ENCODE measurements at places on chromosomes 11 and 22.

- no peak for DNase-seq
Measured at GRCh38 chr11:33258631-33259205, 1.5 kb downstream of the HIPK3 start.

- no peak for DNase-seq
Measured at GRCh38 chr11:24515632-24516031, 18.8 kb downstream of the LUZP2 start.

DNA sequence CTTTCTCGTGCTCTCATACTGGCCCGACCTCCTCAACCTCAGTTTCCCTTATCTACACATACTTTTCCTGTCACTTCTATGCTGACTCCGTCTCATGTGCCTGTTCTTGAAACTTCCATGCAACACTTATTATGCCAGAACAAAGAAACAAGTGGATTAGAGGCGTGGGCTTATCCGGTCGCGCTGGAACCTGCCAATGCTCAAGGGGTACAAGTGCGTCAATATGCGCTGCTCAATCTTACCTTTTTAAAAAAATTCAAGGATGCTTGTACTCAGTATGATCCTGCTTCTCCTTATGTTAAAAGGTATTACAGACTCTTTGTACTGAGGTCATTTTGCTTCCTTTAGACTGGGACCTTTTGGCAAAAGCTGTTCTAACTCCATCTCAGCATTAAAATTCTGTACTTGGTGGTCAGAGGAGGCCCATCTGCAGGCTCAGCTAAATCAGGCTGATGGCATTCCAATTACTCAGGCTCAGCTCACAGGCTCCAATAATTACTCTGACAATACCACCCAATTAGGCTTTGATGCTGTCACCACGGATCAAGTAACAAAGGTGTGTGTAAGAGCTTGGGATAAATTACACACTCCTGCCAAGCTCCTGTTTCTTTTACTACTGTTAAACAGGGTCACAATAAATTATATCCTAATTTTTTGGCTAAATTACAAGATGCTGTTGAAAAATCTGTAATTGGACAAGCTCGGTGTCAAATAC lies 26.3 kb upstream of the ALDH3B2 start:
- no peak for DNase-seq

- no peak for DNase-seq
Measured at GRCh38 chr11:64796757-64797541, 6.1 kb downstream of the MAP4K2 start.

- no peak for DNase-seq
Measured at GRCh38 chr11:1225386-1226225, 2.7 kb downstream of the MUC5B start.

DNA sequence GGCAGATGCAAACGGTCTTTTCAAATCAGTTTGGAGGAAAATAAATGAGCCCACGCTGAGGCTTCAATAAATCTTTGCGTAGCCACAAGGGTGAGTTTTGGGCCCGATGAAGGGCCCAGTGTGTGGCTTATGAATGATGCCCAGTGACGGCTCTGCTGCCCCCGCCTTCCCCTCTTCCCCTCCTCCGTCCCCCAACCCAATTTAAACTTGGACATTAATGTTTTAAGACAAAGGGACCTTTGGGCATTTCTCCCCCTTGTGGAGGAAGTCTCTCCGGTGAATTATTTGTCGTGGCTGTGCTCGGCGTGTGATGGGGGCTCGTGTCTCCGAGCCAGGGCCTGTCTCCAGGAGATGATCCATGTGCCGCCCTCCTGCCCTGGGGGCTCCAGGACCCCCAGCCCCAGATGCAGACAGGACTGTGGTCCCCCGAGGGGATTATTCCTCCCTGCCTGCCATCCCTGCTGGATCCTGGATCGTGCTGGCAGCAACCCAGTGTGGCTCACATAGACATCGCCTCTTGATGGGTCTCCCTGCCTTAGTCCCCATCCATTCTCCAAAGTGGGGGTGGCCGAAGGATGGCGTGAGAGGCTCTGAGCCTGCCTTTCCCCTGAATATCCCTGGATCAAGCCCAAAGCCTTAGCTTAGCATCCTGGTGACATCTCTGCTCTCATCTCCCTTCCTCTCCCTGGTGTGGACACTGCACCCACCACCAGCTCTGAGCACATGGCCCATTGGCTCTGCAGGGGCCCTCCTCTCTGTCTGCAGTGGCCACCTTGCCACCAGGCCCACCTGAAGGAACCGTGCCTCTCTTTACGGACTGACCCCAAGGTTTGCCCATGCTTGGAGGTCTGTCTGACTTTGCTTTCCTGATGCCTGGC lies 56.4 kb downstream of the SMIM38 start:
- peak; percentile 5 for DNase-seq

DNA sequence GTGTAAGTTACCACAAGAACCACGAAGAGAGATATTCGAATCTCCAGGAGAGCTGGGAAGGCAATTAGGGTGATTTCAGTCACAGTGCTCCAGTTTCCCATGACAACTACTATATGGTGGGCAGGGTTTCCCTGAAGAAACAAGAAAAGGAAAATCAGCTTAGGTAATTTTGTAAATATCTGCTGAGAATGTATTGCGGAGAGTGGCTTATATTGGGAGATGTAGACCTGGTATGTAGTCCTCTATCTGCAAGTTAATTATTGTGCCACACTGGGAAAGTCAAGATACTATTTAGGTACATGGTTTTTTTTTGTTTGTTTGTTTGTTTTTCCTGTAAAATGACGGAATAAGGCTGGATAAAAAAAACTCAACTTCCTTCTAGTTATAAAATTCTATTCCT lies at the start of gene OR6M1:
TSS of gene OR6M1 (minus strand) at position 101 of the 400 bp plus-strand sequence. CDS start at position 101, 0 bp downstream.
- no peak for DNase-seq

DNA sequence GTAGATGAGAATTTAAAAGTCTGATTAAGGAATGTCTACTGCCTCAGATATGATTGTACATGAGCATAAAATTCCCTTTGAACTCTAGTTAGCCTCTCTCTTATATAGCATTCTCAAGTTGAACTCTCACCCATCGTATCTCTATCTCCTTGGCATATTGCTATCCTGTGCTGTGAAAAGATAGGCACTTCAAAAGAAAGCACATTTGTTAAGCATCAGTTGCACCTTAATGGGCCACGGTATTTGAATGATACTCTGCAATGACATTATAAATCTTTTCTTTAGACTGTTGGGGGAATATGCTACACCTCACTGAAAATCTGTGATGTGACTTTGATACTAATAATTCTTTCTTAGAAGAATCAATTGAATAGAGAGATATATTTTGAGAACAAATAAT lies 570.7 kb downstream of the JRKL start:
- no peak for DNase-seq

DNA sequence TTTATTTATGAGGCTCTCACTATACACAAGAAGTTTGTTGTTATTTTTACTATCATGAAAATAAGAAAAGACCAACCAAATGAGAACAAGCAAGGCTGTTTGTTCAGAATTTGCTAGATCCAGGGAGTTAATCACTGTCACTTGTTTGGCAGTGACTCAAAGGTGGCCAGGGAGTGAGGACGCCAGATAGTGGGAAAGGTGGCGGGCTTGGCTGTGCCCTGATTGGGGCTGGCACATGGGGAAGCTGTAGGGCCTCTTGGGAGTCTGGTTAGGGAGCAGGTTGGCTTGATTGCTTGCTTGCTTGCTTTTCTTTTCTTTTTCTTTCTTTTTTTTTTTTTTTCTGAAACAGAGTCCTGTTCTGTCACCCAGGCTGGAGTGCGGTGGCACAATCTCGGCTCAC lies 53.1 kb upstream of the SLC22A12 start:
- no peak for DNase-seq

GRCh38 chr11:19284881-19285280 lies 44.1 kb upstream of the E2F8 start:
- no peak for DNase-seq

DNA sequence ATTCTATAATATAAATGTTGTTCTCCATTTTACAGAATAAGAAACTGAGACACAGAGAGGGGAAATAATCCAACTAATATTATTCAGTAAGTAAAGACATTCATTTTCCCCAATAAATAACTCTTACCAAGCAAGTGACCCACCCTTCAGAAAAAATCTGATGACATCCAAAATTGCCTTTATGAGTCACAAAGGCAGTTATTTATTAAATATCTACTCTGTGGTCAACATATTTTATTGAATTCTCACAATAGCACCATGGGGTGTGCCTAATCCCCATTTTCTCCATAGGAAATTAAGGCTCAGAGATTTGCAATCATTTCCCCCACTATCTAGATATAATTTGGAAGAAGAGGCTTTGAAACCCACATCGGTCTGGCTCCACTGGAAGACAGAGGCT lies 161.5 kb upstream of the ISX start:
- no peak for DNase-seq

GRCh38 chr22:30649430-30650007 lies 13.9 kb downstream of the SLC35E4 start:
- DNase-seq, result peak; percentile 85

- DNase-seq, result no peak
Measured at GRCh38 chr11:74279256-74279655, 32.2 kb downstream of the P4HA3 start.

DNA sequence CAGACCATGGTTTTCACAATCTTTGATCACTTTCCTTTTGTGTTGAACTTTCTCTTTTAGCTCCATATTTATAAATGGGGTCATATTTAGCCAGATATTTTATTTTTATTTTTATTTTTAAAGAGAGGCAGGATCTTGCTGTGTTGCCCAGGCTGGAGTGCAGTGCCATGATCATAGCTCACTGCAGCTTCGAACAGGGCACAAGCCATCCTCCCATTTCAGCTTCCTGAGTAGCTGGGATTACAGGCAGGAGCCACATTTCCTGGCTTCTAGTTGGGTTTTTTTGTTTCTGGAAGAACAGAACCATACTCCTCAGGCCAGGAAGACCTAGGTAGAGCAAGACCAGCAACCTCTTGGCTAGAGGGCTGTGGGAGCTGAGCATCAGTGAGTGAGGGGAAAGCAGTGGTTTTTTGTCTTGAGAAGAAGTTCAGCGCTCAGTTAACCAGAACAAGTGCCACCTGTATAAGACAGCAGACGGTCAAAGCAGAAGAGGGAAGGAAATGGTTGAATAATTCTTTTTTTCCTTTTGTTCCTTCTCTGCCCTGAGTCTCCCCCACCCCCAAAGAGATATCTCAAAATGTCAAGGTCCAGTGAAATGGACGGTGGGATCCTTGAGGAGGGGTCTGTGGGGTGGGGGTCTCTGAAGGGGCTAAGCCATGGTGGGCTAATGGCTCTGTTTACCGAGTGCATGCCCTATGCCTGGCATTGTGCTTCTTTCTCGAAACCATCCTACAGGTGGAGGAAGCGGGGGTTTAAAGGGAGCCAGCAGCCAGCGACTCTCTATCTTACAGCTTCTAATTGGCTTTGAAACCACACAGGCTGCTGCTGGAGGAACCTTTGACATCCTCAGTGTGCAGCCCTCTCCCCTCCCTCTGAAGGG lies 63.0 kb downstream of the PTPRJ start:
- DNase-seq, result no peak

DNA sequence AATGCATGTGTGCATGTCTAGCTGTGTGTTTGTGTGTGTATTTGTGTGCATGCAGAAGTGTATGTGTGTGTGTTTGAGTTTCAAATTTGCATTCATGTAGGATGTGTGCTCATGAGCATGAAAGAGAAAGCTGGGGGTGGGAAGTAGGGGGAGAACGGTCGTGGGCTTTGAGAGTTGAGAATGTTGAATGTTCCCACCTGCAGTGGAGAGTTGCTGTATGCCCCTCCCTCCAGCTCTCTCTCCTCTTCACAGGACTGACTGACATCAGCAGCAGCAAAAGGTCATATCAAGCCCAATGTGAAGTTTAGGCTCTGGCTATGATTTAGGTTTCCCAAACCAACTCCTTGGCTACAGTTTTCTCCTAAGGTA lies 63.8 kb upstream of the RRAS2 start:
- DNase-seq, result no peak
